Omental fat pad (tissue), 4 donors: ENCODE measurements at places on chromosomes 1 and 21. TPM values are rescaled to one million over a fixed set of nuclear protein-coding genes. Genes with fewer than 3 reads are reported as not detected.
A peak's percentile ranks its signal among the peaks of the same experiment; 100 is the strongest.

The TFF1 gene
- total RNA-seq: not detected

The FAM151A gene
- total RNA-seq: not detected

The IFNLR1 gene
- 1.8 TPM for total RNA-seq

The PADI1 gene
- not detected for total RNA-seq

The LCE2C gene
- total RNA-seq: not detected

The DHRS3 gene
- total RNA-seq: 175 TPM

The F13B gene
- total RNA-seq: not detected

The PYHIN1 gene
- total RNA-seq: 2.3 TPM

The ST6GALNAC3 gene
- total RNA-seq: 10.2 TPM

GRCh38 chr21:39033878-39034589 is 149.2 kb downstream of the PSMG1 start:
- no peak for DNase-seq

GRCh38 chr1:170309389-170310013 is 163.7 kb downstream of the NTMT2 start:
- DNase-seq: peak; percentile 32

DNA sequence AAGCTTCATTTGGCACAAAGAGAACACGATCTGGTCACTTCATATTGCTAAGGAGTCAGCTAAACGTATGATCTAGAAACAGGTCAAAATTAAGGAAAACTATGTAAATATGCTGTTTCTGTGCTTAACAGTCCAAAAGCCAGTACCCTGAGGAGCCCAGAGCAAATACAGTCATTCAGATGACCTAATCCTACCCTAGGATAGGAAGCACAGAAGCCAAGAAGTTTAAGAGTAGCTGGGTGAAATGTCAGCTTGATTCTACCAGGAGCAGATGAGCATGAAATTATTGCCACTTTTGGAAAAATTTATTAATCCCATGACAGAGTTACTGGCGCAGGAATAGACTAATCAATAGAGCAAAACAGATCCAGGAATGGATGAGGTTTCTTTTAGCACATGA is 18.3 kb downstream of the SORT1 start:
- no peak for DNase-seq

GRCh38 chr1:101664726-101665125 is 332.0 kb downstream of the OLFM3 start:
- no peak for DNase-seq

DNA sequence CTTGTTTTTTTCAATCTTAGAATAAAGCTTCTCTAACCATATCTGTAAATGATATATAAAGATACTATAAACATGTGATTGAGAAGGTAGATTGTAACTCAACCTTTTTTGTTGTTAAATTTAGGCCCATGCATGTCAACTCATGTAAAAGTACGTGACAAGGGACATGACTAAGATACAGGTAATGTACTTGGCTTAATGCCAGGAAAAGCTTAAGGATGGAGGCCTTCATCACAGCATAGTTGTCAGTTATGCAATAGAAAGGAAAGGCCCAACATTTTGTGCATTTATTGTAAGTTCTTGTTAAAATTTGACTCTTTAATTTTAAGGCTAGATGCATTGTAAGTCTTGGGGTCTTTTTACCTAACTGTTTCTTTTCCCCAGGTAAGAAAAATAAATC is 305.1 kb downstream of the LTN1 start:
- DNase-seq: no peak

GRCh38 chr21:14763695-14764064 is 217.6 kb upstream of the SAMSN1 start:
- DNase-seq: no peak

GRCh38 chr21:44391345-44392091 is 38.1 kb downstream of the TRPM2 start:
- no peak for DNase-seq

DNA sequence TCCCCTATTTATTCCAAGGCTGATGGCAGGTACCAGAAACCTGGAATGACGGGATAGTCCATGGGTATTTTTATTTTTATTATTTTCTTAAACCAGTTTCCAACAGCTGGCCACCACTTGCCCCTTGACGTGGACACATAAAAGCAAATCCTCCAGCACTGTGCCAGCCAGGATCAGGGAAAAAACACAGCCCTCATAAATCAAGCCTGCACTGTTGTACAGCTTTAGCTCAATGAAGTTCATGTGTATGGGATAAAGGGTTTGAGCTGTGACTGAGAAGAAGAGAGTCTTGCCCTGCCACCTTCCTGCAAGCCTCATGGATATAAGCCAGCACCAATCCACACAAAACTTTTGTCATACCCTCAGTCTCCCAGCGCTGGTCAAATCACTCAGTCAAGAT is 303.8 kb upstream of the SPAG17 start:
- DNase-seq: no peak

GRCh38 chr1:111911061-111911460 is 78.4 kb downstream of the KCND3 start:
- no peak for DNase-seq

DNA sequence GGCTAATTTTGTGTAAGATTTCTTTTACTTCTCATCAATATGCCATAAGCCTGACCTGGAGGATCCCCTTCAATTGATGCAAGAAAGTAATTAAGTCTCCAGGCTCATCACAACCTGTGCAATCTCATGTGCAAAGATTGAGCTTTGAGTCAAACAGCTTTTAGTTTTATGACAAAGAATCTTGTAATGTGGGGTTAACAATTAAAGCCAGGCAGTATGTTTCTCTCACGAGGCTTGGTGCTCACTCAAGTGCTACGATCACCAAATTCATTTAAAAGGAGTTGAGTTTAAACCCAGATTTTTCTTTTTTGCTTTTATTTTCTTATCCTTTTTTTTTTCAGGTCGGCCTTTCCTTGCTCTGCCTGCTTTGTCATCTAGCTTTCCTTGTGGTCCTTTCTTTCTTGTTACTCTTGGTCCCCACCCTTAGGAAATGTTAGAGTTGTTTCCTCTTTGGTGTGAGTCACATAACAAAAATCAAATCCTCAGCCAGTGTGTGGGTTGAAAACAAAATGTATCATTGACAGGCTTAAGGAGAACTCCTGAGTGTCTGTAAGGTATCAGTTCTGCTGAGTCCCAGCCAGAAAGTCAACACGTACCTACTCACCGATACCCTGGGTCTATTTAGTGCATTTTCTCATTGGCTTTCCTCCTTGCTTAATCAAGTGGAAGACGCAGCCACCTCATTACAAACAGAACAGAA is 1037.2 kb downstream of the ADGRL2 start:
- no peak for DNase-seq

GRCh38 chr1:153552335-153552734 is 3.3 kb upstream of the S100A3 start:
- no peak for DNase-seq

DNA sequence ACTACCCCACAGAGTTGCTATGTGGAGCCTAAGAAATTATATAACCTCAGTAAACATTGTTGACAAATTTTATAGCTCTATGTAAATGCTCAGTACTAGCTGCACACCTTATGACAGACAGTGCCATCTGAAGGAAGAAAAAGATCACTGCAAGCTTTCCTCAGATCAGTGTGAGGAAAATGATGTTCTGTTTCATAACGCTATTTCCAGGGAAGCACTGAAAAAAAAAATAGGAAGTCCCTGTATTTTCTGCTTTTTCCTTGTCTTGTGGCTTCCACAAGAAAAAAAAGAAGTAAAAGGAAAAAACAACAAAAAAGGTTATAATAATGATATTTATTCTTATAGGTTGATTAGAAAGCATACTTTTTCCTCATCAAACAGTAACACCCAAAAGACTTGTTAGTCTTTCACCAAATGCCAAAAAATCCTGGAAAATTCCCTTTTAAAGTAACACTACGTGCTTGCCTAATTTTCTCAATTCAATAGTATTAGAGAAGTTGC is 23.2 kb downstream of the LYST start:
- DNase-seq: no peak

GRCh38 chr1:85475055-85475454 is 10.1 kb upstream of the DDAH1 start:
- no peak for DNase-seq

DNA sequence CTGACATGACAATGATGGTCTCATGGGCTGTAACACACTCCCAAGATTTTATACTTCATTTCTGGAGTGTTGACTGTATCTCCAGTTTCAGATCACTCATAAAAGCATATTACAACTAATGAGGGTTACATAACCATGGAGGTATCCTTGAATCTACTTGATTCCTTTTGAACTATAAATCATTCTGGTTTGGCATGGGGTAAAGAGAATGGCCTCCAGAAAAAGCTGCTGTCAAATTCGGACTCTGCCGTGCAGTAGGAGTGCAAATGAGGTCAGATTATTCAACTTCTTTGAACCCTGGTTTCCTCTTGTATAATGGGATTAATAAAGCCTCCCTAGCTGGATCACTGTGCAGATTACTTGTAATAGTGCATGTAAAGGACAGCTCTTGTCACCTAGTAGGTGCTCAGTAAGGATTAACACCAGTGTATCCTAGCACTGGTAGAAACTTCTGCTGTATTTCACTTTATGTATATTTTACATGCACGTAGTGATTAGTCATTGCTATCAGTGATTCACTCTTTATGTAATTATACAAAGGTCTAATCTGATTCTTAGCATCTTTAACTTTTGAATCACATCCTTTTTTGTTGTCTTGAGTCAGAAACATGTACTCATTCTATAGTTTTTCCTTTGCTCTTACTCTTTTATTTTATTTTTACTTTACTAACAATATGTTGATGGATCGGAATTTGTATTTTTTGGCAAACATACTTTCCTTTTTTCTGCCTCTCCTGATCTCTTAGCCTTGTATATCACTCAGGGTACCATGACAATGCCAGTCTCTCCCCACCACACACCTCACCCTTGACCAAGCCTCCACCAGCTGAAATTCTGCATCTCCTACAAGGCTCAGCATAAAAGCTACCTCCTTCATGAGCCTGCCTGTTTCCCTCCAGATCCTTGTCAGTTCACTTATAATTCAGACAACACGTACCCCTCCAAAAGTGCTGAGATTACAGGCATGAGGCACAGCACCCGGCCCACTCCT is 3.2 kb downstream of the LRRC8C start:
- no peak for DNase-seq

- no peak for DNase-seq
Measured at GRCh38 chr1:158992787-158993312, 16.9 kb upstream of the IFI16 start.

- no peak for DNase-seq
Measured at GRCh38 chr21:32921632-32922230, 104.0 kb upstream of the OLIG2 start.

DNA sequence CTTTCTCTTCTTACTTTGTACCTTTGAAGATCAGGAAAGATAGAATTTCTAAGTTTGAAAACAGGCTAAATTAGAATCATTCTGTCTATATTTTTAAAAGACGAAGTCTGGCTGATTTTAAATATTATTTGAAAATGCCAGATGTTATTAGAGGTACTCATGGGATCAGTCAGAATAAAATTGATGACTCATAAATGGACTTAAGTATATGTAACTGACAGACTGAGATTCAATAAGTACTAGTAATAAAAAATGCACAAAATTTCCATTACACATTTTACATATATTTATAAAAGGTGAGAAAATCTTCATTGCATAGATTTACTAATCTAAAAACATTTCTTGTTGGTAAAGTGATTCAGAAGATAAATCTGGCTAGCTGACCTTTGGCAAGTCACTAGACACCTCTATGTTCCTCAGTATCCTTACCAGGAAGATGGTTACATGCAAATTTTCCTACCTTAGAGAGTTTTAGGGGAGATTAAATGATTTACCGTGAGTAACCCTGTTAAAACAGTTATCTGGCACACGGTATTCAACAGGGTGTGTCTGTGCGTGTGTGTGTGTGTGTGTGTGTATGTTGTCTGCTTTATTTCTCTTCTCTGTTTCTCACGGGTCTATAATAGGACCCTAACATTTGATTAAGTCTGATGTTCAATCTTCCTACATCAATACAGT is 189.0 kb downstream of the RUNX1 start:
- no peak for DNase-seq

DNA sequence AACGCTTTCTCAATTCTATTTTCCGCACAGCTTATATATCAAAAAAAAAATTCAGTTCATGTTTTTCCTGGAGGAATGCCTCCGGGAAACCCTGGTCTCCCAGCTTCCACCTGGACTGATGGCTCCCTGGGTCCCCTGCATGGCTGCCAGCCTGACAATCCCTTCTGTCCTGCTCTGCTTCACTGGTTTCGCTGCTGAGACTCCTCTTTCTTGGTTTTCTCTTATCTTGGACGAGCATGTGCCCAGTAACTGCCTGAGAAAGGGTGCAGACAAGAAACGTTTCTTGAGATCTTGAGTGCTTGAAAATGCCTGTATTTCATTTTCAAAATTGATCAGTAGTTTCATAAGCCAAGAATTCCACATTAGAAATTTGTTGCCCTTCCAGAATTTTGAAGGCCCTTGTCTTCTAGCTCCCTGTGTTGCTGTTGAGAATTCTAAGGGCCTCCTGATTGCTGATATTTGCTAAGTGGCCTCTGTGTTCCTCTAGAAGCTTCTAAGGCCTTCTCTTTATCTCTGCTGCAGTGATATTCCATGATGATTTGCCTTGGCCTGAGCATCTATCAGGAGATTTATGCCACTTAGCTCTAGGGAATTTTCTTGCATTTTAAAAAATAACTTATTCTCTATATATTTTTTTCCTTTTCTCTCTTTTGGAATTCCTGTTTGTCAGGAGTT is 44.7 kb downstream of the ETS2 start:
- DNase-seq: no peak

GRCh38 chr1:2529784-2530512 is at the start of gene HES5:
TSS of gene HES5 (minus strand) at chr1:2530263. CDS start at chr1:2530164, 99 bp downstream.
- no peak for DNase-seq
